ENCODE measurements at places on chromosomes 2 and 18.

DNA sequence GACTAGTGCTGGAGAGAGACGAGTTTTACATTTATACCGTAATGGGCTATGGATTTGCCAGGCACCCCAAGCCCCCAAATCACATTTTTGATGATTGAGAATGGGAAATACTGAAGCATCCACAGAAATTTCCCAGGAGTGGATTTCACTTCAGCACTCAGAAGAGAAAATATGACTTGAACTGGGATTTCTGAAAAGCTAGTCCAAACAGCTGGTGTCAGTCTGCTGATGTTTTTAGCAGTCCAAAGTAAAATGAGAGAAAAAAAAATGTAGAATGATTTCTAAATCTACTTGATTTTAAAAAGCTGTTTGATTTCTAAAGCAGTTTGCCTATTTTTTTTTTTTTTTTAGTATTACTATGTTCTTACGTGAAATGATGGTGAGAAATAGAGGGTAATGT, 105.0 kb downstream of the PLEKHM3 start:
- no peak for DNase-seq

GRCh38 chr18:67318651-67319050, 197.9 kb downstream of the DSEL start:
- DNase-seq: no peak

- DNase-seq: no peak
Observed at GRCh38 chr2:30569946-30570345, 122.9 kb downstream of the LCLAT1 start.

- DNase-seq: no peak
Observed at GRCh38 chr2:230323385-230324106, 3.4 kb upstream of the SP140L start.

- no peak for DNase-seq
Observed at GRCh38 chr2:11473659-11474433, 7.9 kb upstream of the E2F6 start.

- no peak for DNase-seq
Observed at GRCh38 chr2:167703441-167703840, 544.0 kb downstream of the STK39 start.

GRCh38 chr18:5103286-5103685, 93.8 kb downstream of the AKAIN1 start:
- no peak for DNase-seq

- no peak for DNase-seq
Observed at GRCh38 chr2:219489315-219489714, 9.4 kb upstream of the GMPPA start.

- no peak for DNase-seq
Observed at GRCh38 chr2:146950911-146951310, 893.9 kb upstream of the ACVR2A start.

DNA sequence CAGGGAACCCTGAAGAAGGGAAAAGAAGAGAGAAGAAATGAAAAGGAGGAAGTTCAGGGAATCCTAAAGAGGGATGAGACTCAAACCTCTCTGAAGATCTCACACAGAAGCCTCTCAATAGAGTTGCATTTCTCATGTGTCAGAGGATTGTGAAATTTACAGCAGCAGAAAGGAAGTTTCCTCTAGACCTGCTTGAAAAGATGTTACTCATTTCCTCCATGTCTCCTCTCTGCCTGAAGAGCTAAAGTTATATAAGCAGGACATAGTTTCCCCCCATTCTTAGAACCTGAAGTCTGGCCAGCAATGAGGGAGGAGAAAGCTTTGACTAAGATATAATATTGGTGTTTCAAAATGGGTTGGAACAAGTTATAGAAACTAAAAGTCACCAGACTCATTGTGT, 1155.6 kb downstream of the LRP1B start:
- DNase-seq: no peak

- peak; percentile 40 for DNase-seq
Observed at GRCh38 chr2:42110641-42111322, 58.4 kb upstream of the EML4 start.

GRCh38 chr2:95158441-95158840, 1.2 kb downstream of the ZNF514 start:
- DNase-seq: no peak

- no peak for DNase-seq
Observed at GRCh38 chr2:144830543-144830942, 310.6 kb upstream of the ZEB2 start.

GRCh38 chr2:223477318-223477717, 124.8 kb downstream of the SCG2 start:
- DNase-seq: no peak

DNA sequence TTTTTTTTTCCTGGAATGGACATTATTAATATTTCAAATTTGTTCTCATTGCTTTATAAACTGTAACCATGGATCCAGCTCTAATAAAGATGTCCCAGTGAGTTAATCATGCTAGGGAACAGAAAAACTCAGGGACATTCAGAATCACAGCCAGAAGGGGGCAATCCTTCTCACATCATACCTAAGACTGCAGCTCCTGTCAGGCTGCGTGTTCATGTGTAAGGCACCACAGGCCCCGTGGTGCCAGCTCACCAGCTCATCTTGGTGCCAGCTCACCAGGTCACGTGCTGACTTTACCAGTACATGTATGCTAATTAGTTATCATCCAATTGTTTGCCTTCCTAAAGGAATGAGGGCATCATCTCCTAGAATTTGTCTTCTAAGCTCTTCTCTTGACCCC, 84.7 kb upstream of the NEDD4L start:
- peak; percentile 16 for DNase-seq

GRCh38 chr2:241858206-241859016, at the start of gene PDCD1:
PDCD1 (minus strand) TSS chr2:241858894; CDS start chr2:241858838, 56 bp downstream.
- DNase-seq: no peak

DNA sequence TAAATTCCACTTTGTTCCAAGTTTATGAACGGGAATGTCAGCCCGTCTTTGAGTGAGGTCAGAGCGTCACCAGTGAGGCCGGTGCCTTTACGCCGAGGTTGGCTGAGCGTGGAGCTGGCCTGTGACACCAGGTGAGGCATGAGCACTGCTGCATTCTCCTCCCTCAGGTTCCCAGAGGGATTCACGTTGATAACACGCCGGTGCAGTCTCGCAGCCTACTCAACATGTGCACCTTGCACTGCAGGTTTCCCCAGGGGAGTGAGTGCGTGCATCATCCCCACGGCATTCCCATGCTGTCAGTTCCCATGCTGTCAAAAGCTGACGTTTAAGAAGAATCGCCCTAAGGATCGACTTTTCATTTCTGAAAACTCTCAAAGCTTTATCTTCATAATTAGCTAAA, 213.3 kb downstream of the LDLRAD4 start:
- DNase-seq: no peak

DNA sequence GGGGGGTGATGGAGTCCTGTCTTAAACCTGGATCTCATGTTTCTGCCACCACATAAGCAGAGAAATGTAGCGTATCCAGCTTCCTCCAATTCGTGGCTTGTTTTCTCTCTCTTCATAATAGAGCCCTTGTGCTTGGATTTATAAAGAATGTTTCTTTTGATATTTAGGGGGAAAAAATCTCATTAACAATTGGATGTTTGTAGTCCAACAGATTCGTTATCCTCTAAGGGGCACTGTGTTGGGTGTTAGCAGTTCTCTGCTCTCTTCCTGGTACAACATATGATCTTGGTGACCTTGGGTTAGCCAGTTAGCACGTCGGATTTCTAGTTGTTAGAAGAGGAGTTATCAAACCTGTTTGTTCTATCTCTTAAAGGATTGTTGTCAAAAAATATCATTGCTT, 127.8 kb downstream of the FMNL2 start:
- DNase-seq: no peak

DNA sequence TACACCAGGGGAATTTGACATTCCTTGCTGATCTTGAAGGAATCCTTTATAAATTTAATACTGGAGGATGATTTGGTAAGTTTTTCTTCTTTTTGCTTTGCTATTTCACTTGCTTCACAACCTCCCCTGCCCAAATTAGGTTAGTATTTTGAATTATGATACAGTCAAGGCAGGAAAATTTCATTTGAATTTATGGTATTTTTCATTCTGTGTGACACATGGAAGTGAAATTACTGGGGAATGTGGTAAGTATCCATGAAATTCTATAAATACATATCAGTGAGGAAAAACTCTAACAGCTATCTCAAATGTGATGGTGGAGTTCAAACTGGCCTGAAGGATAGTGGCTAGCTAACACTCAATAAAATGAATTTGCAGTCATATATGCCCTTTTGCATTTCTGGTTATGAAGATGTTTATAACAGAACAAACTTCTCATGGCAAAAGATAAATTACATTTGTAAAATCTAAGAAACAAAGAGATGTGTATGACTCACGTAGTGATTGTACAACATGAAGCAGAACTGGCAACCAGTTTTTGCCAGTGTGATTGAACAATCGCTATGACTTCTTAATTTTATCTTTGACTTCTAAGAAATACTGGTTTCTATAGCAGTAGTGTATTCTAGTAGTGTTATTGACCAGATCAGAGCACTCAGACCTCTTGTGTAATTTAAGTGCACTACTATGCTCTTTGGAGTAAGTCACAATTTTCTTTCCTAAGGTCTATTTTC, 152.6 kb downstream of the IKZF2 start:
- DNase-seq: no peak

GRCh38 chr2:217742841-217743240, 260.0 kb downstream of the TNS1 start:
- DNase-seq: no peak

DNA sequence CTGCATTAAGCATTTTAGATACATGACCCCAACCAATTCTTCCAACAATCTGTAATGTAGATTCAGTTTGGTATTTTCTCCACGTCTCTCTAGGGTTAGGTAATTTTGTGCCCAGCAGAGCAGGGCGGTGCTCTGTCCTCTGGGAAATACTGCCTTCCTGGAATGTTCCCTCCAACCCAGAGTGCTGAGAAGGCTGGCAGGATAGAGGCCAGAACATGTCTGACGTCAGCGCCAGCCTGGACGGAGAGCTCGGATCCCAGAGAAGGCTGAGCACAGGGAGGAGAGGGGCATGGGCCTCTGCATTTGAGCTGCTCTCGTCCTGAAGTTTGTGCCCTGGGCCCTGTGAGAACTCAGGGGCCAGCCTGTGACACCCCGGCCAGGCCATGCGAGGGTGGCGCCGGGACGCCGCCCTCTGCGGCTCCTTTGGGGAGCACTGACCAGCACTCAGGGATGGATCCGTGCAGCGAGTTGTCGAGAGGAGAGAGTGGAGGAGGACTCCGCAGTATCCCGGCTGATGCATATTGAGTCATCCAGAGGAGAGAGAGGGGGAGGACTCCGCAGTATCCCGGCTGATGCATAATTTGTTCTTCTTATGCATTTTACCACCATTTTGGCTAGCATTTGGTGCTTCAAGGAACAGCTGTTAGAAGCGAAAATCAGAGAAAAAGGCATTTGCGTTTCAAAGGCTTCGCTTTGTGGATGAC, 80.0 kb upstream of the PXDN start:
- no peak for DNase-seq

DNA sequence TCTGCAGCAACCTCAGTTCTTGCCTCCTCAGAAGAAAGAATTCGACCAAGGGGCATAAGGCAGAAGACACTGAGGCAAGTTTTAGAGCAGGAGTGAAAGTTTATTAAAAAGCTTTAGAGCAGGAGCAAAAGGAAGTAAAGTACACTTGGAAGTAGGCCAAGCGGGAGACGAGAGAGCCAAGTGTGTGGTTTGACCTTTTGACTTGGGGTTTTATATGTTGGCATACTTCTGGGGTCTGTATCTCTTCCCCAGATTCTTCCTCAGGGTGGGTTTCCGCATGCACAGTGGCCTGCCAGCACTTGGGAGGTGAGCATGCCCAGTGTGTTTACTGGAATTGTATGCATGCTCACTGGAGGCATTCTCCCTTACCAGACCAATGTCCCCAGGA, 59.3 kb upstream of the ANKRD44 start:
- DNase-seq: no peak

- DNase-seq: peak; percentile 70
Observed at GRCh38 chr18:58863539-58864145, 1.0 kb upstream of the ZNF532 start.

GRCh38 chr2:240919786-240920782, 13.9 kb downstream of the CROCC2 start:
- no peak for DNase-seq

DNA sequence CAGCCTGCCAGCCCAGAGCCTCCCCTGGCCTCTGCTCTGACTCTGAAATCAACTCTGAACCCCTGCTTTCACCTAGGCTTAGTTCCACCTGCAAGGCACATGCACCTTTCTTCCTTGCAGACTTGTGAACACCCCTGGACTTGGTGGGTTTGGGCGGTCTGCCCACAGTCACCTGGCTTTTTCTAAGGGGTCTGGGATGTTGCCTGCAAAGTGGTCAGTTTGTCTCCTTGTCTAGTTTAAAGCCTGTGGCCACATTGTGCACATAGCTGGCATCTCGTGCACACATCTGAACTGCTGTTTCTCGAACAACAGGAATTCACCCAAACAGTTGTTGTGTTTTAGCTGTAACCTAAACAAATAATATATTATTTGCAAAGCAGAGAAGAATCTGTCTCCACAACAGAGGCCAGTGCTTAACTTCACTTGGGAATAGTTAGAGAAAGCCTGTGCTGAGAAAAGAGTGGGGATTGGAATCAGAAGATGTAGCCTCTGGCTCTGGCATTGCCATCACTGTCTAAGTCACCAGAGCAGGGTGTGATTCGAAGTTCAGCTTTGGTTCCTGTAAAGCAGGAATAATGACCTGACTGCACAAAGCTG, 108.5 kb downstream of the TMEM18 start:
- DNase-seq: no peak

GRCh38 chr2:134431838-134432434, 178.1 kb downstream of the MGAT5 start:
- DNase-seq: no peak

DNA sequence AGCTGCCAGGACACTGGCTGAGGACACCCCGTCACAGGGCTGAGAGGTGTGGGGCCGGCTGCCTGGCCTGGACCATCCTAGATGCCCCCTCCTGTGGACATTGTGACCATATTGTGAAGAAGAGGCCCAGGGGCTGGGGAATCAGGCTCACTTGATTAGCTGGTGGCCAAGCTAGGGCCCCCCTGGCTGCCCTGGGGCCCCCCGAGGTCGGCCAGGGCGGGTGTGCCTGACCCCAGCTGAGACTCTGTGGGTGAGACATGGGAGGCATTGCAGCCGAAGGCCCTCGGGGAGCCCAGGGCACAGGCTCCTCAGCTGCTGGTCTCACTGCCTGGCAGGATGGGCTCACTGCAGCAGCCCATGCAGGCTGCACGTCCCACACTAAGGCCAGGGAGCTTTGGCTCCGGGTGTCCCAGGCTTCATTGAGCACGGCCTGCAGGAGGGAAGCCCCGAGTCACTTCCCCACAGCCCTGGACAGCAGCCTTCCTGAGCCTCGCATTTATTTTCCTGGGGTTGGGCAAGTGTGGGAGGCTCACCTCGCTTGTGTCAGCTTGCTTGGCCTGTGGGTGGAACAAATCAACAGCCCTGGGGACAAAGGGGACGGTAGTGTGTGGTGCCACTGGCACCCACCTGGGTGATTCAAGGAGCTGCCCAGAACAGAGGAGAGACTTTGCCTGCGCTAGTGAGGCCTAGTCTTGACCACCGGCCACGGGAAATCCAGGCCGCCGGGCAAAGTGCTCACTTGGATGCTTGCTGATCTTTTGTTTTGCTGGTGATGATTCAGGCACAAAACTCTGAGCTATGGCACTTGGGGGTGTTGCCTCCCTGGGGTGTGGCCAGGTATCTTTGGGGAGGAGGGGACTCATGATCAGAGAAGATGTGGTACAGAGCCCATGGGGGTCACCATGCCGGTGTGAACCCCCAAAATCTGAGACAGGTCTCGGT, 1.3 kb downstream of the GAL3ST2 start:
- no peak for DNase-seq

GRCh38 chr18:35808796-35809195, 163.7 kb upstream of the RMP24 start:
- no peak for DNase-seq

Data from right kidney (tissue), 9 donors.